ENCODE measurements at places on chromosomes 3 and 15.

- no peak for DNase-seq
These were observed 3.7 kb downstream of the IGF2BP2 start for GRCh38 chr3:185820973-185821758.

- DNase-seq = no peak
These were observed 647.0 kb upstream of the CFAP20DC start for GRCh38 chr3:59696783-59697182.

GRCh38 chr3:128344052-128344735 is 122.5 kb downstream of the DNAJB8 start:
- DNase-seq = no peak

DNA sequence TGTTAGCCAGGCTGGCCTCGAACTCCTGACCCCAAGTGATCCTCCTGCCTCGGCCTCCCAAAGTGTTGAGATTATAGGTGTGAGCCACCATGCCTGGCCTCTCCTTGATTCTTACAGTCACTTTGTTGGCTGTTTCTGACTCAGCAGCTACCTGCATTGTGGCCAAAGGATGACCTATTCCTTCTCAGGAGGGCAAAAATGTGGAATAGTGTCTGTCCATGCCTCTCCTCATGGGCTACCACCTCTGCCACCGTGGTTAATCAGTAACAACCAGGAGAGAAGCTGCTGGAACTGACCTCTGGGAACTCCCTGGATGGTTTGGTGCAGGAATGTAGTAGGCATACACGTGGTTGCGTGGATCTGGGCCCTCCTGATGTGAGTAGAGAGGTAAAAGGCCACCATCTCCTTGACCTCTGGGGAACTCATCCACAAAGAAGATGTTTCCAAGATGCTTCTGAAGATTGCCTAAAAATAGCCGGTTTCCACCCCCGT is 63.3 kb downstream of the FLNB start:
- DNase-seq = no peak

DNA sequence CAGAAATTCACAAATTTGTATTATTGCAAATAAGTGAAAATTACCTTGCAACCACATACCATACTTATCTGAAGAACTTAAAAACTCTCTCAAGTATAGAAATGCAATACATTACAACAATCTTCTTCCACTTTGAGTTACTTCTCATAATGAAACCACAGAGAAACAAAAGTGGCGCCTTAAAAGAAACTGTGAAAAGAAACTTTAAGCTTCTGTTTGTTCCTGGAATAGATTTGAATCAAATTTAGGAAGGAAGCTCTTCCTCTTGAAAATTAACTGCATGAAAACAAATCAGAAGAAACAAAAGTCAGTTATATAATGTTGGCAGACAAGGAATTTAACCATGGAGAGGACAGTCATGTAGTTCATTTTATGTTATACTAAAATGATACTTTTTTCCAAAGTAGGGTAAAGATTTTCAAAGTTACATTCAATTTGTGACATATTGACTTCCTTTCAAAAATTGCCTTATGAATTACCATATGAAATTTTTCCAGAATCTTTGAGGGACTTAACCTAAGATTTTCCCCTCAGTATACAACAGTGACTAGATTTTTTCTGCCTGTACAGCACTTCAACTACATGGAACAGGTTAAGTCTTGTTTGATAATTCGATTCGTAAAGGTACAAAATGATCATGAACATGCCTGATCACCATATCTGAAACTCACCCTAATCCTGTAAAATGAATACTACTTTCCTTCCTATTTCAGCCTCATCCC is 57.6 kb upstream of the TNFSF10 start:
- DNase-seq = no peak

- no peak for DNase-seq
These were observed 116.4 kb upstream of the ARHGEF3 start for GRCh38 chr3:56918111-56918568.

DNA sequence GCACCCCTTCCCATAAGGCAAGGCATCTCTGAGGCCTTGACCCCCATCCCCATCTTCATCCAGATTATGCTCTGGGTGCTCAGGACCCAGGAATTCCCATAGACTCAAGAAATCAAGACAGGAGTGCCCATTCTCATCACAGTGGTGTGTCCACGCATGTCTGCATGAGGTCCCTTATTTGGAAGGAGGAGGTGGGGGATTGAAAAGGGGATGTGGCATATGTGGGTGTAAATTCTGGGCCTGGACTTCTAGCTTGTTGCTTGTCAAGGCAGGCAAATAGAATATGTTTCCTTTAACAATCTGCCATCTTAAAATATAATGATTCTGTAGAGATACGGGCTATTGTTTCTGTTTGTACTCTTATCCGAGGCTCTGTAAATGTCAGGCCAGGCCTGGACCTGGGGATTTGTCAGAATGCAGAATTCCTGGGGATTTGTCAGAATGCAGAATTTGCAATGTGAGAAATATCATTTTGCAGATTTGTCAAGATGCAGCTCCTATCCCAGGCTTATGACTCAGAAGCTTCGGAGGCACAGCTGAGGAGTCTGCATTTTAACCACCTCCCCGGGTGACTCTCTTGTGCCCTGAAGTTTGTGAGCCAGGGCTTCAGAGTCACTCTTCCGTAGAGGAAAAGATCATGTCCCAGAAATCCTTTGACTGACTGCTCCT is 157.8 kb downstream of the SV2B start:
- DNase-seq = no peak

DNA sequence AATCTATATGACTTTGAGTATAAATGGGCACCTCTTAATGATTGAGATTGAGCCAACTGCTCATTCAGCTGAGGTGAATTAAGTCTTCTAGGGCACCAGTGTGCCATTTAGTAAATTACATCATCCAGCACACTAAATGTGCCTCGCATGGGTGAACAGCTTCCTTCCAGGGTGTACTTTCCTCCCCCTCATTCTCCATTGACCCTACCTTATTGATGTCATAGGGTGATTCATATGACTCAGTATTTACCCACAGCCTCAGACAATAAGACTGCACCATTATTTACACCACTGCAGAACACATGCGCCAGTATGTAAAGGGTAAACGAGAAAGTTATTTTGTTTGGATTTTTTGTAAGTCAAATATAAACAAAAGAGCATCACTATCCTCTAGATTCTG is 185.2 kb upstream of the ARL6 start:
- no peak for DNase-seq

- DNase-seq = no peak
These were observed 35.0 kb upstream of the TATDN2 start for GRCh38 chr3:10213156-10213792.

DNA sequence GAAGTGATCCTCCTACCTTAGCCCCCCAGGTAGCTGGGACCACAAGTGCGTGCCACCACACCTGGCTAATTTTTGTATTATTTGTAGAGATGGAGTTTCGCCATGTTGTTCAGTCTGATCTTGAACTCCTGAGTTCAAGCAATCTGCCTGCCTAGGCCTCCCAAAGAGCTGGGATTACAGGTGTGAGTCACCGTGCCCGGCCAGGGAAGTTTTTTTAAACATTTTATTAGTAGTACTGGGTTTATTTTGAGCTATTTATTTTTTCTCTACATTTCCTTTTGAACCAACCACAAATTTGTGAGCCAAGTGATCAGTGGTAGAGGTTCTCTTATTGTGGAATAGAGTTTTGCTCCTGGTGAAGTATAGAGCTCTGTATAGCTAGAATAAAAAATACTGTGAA is 33.7 kb downstream of the ARMC8 start:
- DNase-seq = no peak

GRCh38 chr3:171145798-171146197 is 119.3 kb upstream of the SLC2A2 start:
- DNase-seq = no peak

DNA sequence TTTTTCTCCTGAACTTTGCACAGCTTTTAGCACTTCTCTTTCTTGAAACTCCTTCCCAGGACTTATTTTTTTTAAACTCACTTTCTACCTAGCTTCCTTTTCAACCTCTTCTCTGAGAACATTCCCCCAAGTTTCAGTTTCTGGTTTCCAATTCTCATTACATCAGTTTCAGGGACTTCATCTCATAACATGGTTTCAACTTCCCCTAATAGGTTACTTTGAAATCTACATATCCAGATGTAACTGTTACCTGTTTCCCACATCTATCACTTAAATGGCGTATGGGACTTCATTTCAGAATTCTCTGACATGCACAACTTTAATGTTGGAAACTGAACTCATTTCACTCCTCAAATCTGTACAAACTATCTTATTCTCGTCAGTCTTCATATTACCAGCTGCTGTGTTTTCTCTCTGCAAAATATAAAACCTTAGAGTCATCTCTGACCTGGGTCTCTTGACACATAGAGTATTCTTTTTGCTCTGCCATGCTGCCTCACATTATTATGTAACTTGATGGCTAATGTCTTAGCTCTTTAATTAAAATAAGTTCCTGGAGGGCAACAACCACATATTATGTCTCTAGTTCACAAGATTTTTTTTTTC is 58.4 kb downstream of the NME9 start:
- DNase-seq = no peak

DNA sequence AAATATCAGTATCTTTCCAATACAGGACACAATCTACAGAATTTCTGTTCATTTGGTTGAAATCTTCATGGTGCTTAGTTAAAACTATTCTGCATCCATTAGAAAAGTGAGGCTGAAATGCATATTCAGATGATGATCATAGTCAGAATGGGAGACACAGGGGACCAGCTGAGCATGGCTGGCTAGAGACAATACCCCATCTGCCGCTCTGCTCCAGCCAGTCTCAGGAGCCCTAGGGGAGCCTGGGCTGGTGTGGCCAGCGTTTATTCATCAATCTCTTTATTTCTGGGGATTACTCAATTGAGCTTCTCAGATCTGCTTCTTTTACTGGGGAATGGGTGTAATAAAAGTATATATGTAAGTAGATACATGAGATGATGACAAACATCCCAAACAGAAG is 470.9 kb upstream of the CDIN1 start:
- no peak for DNase-seq

- DNase-seq = no peak
These were observed 1.4 kb downstream of the GATA2 start for GRCh38 chr3:128491691-128491940.

DNA sequence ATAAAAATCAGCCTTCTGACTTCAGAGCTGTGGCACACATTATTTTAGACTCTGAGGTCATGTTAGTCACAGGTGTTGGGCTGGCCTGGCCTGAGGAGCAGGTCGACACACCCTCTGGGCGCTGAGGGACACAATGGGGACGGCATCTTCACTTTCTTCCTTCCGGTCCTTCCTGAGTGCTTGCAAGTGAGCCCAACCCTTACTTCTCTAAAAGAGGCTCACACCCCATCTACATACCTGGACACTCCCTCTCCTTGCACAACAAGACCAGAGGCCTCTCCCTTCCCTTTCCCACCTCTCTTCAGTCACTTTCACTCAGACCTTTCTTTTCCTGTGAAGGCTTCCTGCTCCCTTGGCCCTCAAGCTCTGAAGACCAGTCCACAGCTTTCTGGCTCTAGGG is 85.4 kb downstream of the XXYLT1 start:
- no peak for DNase-seq

DNA sequence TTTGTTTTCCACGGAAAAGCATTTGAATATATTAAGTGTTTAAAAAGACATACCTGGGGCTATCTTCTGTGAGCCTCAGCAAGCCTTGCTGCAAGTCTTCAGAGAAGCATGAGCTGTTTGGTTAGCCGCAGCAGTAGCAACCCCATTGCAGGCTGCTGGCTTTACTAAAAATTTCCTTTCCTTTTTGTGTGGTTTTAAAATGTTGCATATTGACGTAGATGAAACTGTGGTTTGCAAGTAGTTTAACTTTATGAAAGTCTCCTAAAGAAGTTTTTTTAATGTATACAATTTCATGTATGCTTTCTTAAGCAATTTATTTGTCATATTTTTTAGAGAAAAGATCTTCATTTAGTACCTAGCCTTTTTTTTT is at the start of gene GPR171:
GPR171 (minus strand) TSS at position 166 of the 370 bp plus-strand sequence. CDS start 3,830 bp downstream, outside the sequence.
- DNase-seq = no peak

GRCh38 chr3:139505829-139506386 is 29.6 kb upstream of the RBP2 start:
- DNase-seq = no peak

- DNase-seq = no peak
These were observed 141.7 kb downstream of the RPLP1 start for GRCh38 chr15:69593981-69594966.

GRCh38 chr15:52653431-52653964 is 25.7 kb downstream of the ATOSA start:
- no peak for DNase-seq

GRCh38 chr3:152474585-152474984 is 205.9 kb downstream of the MBNL1 start:
- DNase-seq = no peak

GRCh38 chr15:76058714-76059319 is 968 bp upstream of the TMEM266 start:
- DNase-seq = no peak

Measured in CMK (cell line).